ENCODE measurements at places on chromosomes 5 and 9. TPM values are rescaled to one million over a fixed set of nuclear protein-coding genes. Genes with fewer than 3 reads are reported as not detected.

The ORM1 gene
- total RNA-seq, result not detected

The POC5 gene
- total RNA-seq, result 12.9 TPM

- DNase-seq, result no peak
Measured at GRCh38 chr9:28888806-28889205, 1315.5 kb upstream of the C9orf72 start.

GRCh38 chr5:2592766-2593165, 158.7 kb downstream of the IRX2 start:
- DNase-seq, result no peak

The PCDHA5 gene
- 13.1 TPM for total RNA-seq

DNA sequence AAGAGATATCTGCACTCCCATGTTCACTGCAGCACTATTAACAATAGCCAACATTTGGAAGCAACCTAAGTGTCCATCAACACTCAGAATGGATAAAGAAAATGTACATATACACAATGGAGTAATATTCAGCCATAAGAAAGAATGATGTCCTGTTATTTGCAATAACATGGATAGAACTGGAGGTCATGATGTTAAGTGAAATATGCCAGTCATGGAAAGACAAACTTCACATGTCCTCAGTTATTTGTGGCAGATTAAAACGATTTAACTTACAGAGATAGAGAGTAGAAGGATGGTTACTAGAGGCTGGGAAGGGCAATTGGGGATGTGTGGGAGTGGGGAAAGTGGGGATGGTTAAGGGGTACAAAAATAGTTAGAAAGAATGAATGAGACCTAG, 110.3 kb upstream of the PCSK5 start:
- DNase-seq, result no peak

- no peak for DNase-seq
Measured at GRCh38 chr9:126761274-126761673, 43.6 kb upstream of the ZBTB43 start.

DNA sequence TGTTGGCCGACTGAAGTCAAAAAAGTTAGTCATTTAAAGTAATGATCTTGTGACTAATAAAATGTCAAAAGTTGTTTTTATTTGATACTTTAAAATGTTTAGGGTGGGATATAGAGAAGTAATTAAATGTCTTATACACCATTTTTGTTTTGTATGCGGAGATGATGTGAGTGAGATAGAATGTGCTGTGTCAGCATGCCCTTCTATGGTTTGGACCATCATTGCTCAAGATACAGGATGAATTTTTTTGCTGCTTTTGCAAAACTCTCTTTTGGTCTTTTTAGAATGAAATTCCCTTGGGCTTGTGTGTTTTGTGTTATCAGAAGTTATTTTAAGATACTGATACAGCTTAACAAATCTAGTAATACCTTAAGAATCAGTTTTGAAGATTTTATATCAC, 12.5 kb downstream of the SRFBP1 start:
- no peak for DNase-seq

The USP20 gene
- total RNA-seq, result 9.8 TPM

GRCh38 chr5:153690236-153690635, 199.8 kb downstream of the GRIA1 start:
- no peak for DNase-seq

DNA sequence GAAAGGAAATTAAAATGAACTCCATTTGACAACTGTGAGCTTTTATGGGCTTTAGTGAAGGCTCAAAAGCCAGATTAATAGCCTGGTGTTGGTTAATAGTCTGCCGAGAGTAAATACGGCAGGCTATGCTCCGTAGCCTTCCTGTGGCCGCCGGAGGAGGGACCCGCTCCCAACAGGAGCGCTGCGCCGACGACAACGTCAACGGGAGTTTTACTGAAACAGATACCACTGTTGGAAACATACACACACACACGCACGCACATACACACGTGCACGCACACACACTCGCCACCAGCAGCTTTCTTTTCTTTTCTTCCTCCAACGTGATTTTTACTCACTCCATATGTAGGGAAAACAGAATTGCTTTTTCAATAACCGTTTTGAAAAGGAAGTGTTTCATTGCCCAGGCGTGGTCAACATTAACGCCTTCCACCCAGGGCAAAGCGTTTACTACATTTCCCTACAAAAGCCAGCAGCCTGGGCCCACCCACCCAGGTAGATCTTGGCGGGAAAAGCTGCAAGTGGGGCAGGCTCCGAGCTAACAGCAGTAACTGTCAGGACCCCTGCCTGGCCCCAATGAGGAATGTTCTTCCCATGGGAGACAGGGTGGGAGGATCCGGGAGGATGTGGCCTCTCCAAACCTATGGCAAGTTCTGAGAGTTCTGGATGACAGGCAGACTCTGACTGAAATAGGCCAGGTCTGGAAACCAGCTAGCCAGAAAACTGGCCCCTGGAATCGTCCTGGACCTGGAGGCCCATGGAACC, 72.3 kb downstream of the PAX5 start:
- DNase-seq, result no peak

GRCh38 chr5:134053840-134054338, 49.1 kb upstream of the VDAC1 start:
- DNase-seq, result no peak

- DNase-seq, result no peak
Measured at GRCh38 chr5:911601-912000, 18.9 kb downstream of the TRIP13 start.

The GALNT12 gene
- total RNA-seq, result 1.2 TPM

DNA sequence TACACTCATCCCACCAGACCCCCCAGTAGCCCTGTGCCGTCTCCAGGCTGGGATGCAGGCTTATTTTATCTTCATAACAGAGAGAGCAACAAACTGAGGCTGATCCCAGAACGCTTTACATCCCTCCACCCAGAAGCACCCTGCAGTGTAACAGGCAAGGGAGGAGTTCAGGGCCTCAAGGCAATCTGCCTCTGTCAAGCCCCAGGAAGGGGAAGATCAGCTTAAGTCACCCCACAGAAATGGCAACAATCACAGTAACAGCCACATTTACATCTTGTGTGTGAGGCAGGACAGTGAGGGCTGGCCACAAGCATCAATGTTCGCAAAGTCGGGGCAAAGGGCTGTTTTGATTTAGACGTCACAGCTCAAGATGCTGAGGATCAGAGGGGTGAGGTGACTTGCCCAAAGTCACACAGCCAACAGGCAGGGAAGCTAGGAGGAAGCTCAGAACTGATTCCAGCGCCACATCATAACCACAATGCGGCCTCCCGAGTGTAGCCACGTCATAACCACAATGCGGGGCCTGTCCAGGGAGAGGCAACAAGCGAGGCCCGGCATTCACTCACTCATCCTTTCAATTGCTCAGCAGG, 14.4 kb downstream of the STK10 start:
- no peak for DNase-seq

DNA sequence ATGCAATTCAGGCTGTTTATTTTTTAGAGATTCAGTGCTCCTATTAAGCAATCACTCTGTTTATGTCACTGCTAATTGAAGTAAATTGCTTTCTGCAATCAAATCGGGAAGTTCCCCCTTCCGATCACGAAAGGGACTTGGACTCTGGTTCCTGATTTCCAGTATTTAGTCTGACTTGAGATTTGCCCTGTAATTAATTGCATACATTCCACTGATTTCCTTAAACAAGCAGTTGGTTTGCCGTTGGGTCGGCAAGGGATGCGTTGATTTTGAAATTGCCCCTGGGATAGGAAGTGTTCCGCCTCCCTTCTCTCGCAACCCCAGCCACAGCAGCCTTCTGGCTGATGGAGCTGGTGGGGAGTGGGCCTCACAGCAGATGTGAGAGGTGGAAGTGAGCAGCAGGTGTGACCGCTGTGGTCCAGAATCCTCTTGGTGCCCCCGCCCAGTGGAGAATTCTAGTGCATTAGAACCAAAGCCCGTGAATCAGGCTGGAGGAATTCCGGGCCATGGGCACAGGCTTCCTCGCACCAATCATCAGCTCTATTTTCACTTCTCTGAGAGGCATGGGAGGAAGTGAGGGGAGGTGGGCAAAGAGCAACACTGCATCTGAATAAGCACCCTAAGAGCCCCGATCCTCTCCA, 102.5 kb downstream of the SPRY4 start:
- no peak for DNase-seq

The ECSCR gene
- total RNA-seq, result 5.5 TPM

The C9orf40 gene
- total RNA-seq, result 15.0 TPM

DNA sequence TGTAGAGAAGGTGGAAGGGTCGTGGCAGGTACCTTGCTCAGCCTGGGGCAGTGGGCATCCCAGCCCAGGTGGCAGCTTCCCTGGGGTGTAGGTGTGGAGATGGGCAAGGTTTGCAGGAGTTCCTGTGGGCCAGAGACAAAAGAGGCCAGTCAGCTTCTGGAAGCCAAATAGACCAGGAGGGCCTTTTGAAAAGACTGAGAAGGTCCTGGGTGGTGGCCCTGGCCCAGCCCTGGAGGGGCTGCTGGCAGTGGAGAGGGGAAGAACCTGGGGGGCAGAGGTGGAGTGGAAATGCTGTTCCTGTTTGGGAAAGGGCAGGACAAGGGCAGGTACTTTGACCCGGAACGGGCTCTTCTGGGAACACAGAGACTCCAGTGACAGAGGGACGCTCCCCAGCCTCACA, 7.0 kb upstream of the IL3 start:
- no peak for DNase-seq

- no peak for DNase-seq
Measured at GRCh38 chr5:4977416-4978110, 162.6 kb upstream of the ADAMTS16 start.

Data from occipital lobe (tissue), 3 donors.